ENCODE measurements at places on chromosomes 1 and 21.

- DNase-seq, result no peak
These were observed 179.4 kb downstream of the LYPLAL1 start for GRCh38 chr1:219352961-219353651.

- no peak for DNase-seq
These were observed 34.2 kb downstream of the CHD5 start for GRCh38 chr1:6145864-6146410.

- DNase-seq, result no peak
These were observed 194.8 kb upstream of the HMCN1 start for GRCh38 chr1:185539277-185539943.

DNA sequence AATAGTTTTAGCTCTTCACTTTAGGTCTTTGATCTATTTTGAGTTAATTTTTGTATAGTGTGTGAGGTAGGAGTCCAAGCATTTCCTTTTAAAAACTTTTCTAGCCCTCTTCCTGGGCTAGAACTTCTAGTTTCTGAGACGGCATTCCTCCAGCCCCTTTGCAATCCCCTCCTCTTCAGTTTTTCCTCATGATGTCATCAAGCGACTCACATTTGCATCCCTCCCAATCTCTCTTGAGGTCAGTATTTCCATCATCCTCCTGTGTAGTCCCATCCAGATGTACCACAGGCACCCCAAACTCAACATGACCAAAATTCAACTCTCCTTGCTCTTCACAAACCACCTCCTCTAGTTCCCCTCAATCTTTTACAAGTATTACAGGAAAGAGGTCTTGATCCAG lies 10.7 kb downstream of the HMGN2 start:
- no peak for DNase-seq

GRCh38 chr1:171127099-171127498 lies 36.4 kb downstream of the FMO3 start:
- no peak for DNase-seq

DNA sequence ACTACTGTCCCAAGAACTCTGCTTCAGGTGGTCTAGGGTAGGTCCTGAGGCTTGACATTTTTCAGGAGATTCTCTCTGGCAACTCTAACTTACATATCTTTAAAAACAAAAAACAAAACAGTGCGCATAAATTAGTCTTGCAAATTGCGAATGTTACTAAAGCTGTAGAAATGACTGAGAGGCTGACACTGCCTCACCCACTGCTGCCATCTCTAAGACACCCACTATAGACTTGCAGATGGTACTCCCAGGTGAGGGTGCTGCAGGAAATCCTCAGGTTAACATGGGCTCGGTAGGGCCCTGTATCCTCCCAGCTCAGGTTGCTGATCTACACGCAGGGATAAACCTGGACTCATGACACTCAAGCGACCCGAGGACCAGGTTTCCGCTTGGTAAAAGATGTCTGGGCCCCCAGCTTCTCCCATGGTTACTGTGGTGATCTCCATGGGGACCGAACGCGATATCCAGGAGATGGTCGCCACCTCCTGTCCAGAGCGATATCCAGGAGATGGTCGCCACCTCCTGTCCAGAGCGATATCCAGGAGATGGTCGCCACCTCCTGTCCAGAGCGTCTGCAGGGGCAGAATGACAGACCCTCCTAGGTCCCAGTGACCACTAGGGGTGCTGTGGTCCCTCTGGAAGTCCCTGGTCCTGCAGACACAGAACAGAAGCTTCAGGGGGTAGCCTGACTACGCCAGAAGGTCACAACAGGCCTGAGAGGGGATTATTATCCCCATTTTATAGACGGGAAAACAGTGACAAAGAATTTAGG lies 16.2 kb upstream of the LY9 start:
- no peak for DNase-seq

- DNase-seq, result no peak
These were observed 553 bp upstream of the STMN1 start for GRCh38 chr1:25906644-25907300.

DNA sequence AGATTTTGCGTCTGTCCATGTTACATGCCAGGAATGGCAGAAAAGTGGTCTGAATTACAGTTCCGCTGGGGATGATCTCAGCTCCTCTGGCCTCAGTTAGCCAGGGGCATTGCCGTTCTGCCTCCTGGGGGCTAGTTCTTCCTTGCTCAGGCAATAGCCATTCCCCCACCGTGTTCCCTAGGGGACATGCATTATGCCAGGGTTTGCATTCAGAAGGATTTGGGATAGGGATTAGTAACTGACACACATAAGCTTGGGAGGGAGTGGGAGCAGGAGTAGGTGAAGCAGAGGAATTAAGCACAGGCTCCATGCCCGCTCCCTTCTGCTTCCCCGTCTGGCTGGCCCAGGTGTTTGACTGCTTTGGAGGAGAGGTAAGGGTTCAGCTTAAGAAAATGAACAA lies 12.7 kb downstream of the LRRC71 start:
- DNase-seq, result no peak
